ENCODE measurements at places on chromosomes 16 and 17.

DNA sequence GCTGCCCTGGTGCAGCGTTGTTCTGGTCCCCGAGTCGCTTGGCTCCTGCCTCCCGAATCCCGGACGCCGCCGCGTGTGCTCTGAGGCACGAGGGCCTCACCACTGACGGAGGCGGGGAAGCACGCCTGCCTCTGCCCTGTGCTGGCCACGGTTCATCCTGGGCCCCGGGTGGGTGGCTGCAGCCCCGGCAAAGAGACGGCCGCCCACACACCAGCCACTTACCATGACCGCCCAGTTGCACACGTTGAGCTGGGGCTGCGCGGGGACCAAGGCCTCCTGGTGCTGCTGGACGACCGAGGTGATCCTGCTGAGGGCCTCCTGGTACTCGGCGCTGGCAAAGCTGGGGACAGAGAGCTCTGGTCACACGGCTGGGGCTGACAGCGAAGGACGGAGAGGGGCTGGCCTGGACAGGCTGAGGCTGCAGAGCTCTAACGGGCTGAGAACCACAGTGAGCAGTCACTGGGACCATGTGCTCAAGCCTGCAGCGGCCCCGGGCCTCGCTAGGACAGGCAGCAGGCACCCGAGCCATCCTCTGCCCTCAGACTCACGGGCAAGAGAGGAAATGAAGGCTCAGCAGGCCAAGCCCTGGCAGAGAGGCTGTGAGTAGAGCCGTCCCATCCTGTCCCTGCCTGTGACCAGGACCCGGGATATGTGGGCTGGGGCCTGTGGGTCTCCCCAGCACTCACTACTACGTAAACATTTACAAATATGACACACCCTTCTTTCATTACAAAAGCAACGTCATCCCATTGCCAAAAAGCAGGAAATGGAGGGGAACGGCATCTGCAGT is 6.3 kb upstream of the APRT start:
- DNase-seq = no peak
- H3K4me1 ChIP-seq = no peaks in the 10 kb centered on the region
- H3K36me3 ChIP-seq = no peaks in the 10 kb centered on the region
- 0 out of 2 replicates have a peak, but pooled peaks cover 4% of the 10 kb centered on the region for H3K27me3 ChIP-seq

DNA sequence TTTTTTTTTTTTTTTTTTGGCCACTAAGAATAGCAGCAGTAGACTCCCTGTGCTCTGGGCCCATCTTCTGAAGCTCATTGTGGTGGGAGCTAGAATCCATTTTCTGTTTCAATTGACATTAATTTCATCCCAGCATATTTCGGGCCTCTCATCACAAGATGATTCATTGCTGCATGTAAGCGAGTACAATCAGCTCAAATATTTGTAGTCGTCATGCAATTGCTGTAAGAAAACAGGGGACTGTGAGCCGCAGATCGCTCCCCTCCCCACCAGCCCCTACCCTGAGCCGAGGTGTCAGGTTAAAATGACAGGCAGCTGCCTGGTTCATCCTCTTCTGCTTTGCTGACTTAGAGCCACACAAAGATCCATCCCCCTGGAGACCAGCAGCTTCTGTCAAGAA is 358.8 kb upstream of the CDH5 start:
- H3K27ac ChIP-seq = no peak overlapping the region
- no peaks in the 10 kb centered on the region for H3K27me3 ChIP-seq
- H3K36me3 ChIP-seq = no peaks in the 10 kb centered on the region
- H3K4me1 ChIP-seq = peaks cover 7% of the 10 kb centered on the region
- H3K4me3 ChIP-seq = no peak overlapping the region
- DNase-seq = peak; percentile 9

DNA sequence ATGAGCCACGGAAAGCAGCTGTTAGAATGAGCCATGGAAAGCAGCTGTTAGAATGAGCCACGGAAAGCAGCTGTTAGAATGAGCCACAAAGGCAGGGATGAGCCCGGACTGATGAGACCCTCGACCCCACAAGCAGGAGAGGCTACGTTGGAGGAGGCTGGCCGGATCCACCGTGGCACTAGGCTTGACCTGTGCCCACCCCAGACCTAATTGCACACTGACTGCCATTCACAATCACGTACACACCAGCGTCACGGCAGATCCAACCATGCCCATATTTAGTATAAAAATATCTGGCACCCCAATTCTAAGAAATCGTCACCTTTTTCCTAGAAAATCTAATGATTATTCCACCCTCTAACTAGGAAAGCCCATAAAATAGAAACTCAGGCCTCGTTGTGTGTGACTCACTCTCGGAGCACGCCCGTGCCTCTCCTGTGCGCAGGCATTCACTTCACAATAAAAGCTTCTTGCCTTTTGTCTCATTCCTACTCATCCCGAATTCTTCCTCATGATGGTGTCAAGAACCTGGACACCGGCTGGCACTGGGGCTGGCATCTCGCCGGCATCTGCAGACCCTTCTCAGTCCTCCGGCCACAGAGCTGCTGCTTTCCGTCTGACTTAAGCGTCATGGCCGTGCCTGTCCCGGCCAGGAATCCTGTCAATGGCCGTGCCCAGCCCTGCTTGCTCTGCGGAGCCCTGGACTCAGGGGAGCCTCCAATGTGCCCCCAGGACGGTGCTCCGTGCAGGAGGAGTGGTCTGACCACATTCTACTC is 5.5 kb upstream of the SECTM1 start:
- no peaks in the 10 kb centered on the region for H3K36me3 ChIP-seq
- H3K27ac ChIP-seq = no peak overlapping the region
- DNase-seq = no peak
- no peak overlapping the region for H3K4me3 ChIP-seq
- H3K27me3 ChIP-seq = no peaks in the 10 kb centered on the region

GRCh38 chr17:70060415-70060814 is 14.6 kb upstream of the KCNJ16 start:
- H3K27me3 ChIP-seq = no peaks in the 10 kb centered on the region
- no peak overlapping the region for H3K4me3 ChIP-seq
- no peak for DNase-seq
- H3K27ac ChIP-seq = no peak overlapping the region

DNA sequence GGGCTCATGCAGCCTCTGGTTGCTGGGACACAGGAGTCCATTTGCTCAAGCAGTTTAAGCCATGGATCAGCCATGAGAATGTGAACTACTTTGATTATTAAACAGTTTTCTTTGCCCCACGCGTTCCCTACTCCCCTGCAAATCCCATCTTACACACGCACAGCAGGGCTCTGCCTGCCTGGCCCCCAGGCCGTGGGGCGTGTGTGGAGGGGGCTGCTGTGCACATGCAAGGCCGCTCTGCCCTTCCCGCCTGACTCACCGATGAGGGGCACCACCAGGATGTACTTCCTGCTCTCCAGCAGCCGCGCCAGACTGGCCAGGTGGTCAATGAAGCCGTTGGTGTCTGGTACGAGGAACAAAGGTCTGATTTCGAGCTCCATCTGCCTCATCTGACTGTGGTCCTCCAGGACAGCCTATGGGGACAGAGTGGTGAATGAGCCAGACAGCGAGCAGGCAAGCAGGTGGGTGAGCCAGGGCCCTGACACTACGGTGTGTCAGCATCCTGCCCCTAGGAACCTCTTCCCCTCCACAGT is 13.7 kb downstream of the HIC1 start:
- H3K4me3 ChIP-seq = no peak overlapping the region
- no peak for DNase-seq
- H3K4me1 ChIP-seq = no peaks in the 10 kb centered on the region

Data from MM.1S (cell line).